AG09309 (cell line): ENCODE measurements at places on chromosomes 1 and 21.

DNA sequence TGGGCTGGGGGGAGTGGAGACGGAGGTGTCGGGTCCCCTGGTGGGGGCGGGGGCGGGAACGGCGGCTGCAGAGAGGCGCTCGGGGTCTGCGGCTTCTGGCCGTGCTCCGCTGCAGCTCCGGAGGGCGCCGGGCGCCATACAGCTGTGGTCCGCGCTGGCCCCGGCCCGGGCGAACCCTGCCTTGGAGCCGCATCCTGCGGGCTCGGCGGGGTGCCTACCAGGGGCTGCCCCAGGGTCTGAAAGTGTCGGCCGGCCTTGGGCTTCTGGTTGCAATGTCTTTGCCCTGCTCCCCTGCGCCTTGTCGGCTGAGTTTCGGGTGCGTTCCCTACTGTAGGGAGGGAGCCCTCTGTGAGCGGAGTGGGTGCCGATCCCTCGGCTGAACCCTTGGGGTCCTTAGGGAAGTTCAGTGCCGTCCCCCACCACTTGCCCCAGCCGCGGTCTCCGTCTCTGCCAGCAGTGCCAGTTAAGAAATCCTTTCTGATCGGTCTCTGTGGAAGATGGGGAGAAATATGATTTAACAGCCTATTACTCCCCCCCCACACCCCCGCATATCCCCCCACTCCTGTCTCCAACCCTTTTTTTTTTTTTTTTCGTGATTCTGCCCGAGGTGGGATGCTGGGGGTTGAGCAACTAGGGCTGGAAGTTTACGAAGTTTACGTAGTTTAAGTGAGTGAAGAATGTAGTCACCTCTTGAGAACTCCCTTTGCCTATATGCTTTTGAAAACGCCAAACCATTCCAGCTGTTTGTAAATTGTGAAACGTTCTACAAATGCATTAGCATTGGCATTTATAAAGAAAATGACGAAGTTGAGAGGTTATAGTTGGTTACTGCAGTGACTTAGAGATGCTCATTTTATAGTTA is 588 bp downstream of the NEXN start:
- DNase-seq: no peak

DNA sequence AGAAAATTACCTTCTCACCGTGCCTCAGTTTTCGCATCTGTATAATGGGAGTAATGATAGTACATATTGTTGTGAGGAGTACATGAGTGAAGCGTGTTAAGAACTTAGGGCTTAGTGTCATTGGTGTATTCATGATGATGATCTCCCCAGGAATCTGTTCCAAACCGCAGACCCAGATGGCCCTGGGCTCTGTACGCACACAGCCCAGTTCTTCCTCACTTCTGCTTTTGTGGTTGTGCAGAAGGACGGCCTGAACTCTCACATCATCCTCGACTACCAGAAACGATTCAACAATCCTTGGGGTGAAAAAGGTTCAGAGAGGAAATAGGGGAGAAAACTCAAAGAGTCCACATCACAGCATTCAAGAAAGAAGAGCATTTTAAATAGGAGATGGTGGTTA is 323.0 kb downstream of the CAMTA1 start:
- DNase-seq: no peak

- peak; percentile 18 for DNase-seq
These were observed 57.7 kb downstream of the ZC3H11B start for GRCh38 chr1:219555031-219555692.

GRCh38 chr1:162192306-162192678 is 122.8 kb downstream of the NOS1AP start:
- DNase-seq: no peak

- DNase-seq: no peak
These were observed 737.8 kb downstream of the MATN1 start for GRCh38 chr1:29985606-29985945.

DNA sequence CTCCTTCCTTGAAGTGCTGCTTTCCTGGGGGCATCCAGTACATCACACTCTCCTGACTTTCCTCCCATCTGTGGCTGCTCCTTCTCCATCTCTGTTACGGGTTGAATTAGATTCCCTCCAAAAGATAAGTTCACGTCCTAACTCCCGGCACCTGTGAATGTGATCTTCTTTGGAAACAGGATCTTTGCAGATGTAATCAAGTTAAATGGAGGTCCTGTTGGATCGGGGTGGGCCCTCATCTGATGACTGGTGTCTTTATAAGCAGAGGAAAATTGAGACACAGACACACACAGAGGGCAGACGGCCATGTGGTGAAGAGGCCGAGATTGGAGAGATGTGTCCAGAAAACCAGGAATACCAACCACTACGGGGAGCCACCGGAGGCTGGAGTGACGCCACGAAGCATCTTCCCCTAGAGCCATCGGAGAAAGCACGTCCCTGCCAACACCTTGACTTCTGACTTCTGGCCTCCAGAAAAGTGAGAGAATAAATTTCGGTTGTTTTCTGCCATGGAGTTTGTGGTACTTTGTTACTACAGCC is 36.0 kb downstream of the ZBTB18 start:
- no peak for DNase-seq

- no peak for DNase-seq
These were observed 4.8 kb upstream of the IL24 start for GRCh38 chr1:206892351-206892984.

- peak; percentile 83 for DNase-seq
These were observed 31.7 kb downstream of the IFNGR2 start for GRCh38 chr21:33434770-33435360.

GRCh38 chr1:64962441-64962840 is 3.9 kb downstream of the JAK1 start:
- no peak for DNase-seq

DNA sequence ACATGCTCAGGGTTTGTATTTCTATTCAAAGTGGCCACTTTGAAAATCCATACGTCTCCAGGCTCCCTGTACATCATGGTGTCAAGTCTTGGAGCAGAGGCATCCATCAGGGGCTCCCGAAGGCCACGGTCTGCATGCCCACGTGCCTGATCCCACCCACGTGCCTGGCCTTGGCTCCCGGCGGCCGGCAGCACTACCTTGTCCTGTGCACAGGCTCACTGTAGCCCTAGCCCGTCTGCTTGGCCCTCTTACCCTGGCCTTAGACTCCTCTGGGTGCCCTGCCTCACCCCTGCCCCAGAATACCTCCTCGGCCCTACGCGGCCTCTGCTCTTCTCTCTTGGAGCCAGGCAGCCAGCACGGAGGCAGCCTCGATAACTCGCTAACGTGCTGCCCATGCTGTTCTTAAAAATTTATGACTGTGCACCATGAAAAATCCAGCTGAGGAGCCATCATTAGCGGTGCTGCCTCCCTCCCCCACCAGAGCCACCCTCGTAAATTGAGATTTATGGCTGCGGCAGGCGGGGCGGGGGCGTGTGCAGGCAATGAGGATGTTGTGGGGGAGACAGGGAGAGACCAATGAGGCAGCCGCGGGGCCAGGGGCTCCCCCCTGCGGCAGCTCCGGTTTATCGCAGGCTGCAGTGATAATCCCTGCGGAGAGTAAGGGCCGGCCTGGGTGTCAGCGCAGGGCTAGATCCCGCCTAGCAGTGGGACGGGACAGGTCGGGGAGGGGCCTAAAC is 24.6 kb downstream of the DMAP1 start:
- DNase-seq: no peak

GRCh38 chr1:51192213-51192843 is 43.7 kb upstream of the RNF11 start:
- DNase-seq: peak; percentile 63

DNA sequence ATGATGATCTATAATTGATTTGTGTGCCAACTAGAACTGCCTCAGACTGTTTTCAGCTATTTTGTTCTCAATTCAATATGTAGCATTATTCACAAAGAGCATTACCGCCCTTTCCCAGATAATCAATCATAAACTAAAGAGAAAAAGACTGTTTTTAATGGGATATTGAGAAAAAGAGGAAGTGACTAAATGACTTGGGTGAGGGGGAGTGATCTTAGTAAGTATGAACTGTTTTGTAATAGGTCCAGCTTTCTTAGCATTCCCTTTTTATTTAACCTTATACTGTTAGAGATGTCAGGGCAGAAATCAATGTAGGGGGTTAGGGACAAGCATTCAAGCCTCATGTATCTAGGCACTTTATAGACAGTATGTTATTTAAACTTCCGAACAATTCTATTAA is 157.8 kb upstream of the DPYD start:
- DNase-seq: no peak

DNA sequence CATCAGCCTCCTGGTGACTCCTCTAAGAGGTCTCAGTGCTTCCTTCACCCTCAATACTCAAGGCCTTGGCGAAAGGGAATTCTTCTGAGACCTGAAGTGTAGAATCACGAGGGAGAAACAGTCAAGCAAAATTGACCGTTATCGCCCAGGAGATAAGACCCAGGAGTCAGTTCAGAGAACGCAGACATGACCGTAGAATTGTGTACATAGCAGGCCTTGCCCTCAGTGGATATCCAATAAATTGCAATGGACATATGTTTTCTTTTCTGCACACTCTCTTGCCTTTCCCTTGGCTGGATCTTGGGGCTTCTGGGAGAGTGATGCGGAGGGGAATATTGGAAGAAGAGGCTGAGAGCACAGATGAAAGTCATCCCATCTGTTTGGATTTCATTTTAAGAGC is 15.7 kb upstream of the ETS2 start:
- DNase-seq: no peak

- no peak for DNase-seq
These were observed 42.1 kb downstream of the NCF2 start for GRCh38 chr1:183548116-183548515.

DNA sequence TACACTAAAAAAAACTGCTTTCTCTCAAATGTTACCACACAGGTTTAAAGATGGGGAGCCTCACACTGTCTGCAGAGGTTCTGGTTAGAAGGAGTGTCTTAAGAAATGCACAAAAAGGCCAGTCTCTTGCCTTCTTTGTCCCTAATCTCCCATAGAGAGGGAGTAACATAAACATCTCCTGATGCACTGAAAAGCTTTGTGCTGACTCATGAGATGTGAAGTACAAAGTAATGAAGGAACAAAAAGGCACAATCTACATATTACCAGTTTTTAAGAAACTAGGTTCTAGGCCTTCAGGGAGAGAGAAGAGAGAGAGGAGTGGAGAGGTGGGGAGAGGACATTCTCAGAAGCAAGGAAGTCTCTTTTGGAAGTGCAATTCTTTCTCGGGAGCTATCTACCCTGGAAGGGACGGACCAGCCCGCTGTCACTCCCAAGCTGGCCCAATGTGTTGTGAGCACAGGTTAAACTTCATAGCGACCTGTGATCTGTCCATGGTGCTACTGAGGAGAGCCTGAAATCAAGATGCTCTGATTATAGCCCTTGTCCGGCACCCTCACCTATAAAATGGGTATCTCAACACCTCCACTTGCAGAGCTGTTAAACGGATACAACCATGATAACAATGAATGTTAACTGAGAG is 458.1 kb downstream of the DISC1 start:
- DNase-seq: no peak

DNA sequence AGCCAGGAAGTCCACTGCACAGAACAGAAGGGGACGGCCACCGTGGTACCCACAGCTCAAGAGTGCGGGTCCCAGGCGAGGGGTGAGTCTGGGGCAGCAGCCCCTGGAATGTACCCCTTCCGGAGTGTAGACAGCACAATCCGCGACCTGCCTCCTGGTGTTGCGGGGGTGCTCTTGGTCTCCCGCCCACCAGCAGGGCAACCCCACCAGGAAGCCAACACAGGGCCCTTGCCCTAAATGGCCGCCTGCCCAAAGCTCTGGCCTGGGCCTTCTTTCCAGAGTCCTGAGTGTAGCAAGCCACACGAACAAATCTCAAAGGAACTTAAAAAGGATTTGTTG is 1.1 kb upstream of the SLC19A1 start:
- DNase-seq: no peak

DNA sequence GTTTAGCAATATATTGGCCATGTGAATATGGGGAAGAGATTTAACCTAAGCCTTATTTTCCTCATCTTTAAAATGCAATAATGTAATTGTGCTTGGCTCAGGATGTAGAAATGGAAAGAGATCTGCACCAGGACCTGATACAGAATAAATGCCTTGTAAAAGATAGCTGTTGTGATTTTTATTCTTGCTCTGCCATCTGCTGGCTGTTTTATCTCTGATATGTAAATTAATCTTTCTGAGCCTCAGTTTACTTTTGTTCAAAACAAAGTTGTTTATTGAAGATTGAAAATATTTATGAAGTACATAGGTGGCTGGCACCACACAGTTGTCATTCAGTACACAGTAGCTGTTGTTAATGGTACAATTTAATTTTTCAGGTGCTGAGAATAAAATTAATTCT is 21.9 kb downstream of the ZYG11B start:
- no peak for DNase-seq
